ENCODE measurements at places on chromosomes 7 and 10.

DNA sequence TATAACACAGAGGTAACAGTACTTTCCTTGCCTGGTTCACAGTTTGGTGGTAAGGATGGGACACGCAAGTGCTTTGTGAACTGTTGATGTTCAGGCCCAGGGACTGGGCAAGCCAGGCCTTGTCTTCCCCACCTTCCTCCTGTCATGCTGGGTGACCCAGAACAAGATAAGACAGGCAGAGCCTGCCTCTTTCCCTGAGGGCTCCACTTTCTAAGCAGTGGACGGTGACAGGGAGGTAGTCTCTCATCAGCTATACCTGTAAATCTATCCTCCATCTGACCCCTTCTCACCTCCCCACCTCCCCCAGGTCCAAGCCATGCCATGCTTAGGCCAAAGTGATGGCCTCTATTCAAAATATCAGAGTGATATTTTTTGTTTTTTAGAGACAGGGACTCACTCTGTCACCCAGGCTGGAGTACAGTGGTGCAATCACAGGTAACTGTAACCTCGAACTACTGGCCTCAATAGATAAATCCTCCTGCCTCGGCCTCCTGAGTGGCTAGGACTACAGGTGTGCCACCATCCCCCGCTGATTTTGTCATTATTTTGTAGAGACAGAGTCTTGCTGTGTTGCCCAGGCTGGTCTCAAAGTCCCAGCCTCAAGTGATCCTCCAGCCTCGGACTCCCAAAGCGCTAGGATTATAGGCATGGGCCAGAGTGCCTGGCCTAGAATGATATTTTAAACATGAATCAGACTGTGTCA is 42.8 kb downstream of the PDLIM1 start:
- no peak for DNase-seq

- no peak for DNase-seq
Observed at GRCh38 chr7:117485118-117485620, 5.3 kb downstream of the CFTR start.

DNA sequence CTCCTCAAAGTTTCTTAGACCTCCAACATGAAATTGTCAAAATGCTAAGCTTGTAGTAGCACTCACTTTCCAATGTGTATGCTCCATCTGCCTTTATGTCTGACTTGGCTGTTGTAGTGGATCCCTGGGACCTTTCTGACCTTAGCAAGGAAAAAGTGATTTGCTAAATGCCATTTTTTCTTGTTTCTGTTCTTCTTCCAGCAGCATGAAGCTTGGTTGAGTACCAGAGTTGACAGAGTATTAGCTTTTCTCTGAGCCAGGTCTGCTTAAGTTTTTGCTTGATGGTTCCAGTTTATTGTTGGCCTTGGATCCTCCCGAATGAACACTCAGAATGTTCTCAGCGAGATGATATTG is 168.7 kb downstream of the SND1 start:
- no peak for DNase-seq

DNA sequence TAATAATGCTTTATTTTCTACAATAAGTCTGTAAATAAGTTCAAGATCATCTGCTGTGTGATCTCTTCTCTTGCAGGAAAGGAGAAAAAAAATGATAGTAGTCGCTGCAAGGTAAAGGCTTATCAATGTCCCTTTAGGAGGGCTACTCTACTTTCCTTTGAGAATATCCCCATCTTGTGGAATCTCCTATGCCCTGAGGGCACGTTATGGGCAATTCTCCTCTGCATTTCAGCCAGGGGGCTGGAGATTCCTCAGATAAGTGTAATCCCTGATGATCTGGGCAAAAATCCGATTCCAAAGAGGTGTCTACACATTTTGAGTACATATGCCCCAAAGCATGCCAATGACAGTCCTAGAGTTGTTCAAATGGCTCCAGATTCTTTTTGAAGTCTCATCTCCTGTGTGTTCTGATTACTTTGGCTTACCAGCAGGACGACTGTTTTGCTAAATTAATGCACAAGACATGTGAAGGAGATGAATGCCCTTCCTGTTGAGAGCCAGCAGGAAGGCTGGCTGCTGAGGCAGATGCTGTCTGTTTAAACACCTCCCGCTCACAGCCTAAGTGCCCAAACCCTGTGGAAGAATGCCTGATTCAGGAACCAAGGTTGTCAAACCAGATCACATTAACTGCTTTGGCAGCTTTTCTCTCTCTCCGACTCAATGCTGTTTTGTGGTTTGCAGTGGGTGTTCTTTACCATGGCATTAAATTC is 171.2 kb upstream of the COL1A2 start:
- DNase-seq = peak; percentile 34

DNA sequence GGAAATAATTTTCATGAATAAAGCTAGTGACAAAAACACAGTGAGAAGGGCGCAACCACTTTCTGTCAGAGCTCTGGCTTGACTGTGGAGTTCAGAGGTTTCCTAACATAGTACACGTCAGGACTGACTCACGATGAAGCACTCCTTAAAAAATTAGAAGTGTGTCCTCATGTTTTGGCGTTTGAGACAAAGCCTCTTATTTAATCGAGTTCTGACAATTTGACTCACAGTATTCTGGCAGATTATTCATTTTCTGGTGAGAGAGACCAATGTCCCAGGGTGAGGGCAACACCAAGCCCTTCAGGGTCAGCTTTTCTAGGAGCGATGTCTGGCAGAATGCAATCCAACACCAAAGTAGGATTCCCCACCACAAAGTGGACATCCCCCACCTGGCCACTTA is 108.7 kb downstream of the DIP2C start:
- no peak for DNase-seq

- DNase-seq = no peak
Observed at GRCh38 chr7:53035499-53036412, at the start of gene POM121L12. Gene POM121L12 (plus strand): TSS chr7:53035633. CDS start chr7:53035672, 39 bp downstream.

- no peak for DNase-seq
Observed at GRCh38 chr7:156614434-156615264, 25.9 kb upstream of the RNF32 start.

DNA sequence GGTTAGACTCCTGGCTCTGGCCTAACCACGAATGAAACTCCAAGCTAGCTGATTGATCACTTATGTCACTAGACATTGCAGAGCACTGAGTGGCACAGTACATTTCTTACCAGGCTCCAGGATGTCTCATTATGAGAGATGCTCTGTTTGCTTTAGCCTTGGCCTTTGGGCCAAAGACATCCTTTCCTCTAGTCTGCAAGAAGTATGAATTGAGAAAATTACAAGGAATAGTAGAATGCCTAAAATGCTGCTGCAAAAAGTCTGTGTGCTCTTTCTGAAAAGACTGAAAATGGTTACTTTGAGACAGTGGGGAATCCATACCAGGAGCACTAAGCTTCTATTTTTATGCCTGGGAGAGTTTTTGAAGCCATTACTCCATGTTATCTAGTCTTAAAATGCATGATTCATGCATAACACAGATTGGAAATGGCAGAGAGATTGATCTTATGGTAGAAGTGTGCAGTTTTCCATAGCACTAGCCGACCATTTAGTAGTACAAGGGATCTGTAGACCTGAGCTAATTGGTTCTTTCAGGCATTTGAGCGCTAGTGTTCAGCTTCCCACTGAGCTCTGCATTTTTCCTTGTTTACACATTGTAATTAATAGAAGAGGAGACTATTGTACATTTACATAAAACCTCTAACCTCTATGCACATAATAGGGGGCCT is 303.8 kb downstream of the PRKG1 start:
- no peak for DNase-seq

DNA sequence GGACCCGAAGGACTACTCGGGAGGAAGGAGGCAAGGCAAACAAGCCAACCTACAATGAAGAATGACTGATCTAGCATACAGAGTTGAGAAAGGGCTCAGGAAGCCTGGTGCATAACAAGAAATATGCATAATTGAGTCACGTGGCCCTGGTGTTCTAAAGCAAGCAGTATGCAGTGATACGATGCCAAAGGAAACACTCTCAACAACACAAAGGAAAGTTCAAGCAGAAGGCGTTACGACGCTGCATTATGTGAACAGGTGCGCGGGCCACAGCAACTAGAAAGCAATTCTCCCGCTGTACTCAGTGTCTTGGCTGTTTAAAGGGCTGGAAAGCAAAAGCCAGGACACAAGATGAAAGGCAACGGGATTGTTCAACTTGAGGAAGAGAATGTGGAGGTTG is 100.8 kb downstream of the PRTFDC1 start:
- DNase-seq = no peak

DNA sequence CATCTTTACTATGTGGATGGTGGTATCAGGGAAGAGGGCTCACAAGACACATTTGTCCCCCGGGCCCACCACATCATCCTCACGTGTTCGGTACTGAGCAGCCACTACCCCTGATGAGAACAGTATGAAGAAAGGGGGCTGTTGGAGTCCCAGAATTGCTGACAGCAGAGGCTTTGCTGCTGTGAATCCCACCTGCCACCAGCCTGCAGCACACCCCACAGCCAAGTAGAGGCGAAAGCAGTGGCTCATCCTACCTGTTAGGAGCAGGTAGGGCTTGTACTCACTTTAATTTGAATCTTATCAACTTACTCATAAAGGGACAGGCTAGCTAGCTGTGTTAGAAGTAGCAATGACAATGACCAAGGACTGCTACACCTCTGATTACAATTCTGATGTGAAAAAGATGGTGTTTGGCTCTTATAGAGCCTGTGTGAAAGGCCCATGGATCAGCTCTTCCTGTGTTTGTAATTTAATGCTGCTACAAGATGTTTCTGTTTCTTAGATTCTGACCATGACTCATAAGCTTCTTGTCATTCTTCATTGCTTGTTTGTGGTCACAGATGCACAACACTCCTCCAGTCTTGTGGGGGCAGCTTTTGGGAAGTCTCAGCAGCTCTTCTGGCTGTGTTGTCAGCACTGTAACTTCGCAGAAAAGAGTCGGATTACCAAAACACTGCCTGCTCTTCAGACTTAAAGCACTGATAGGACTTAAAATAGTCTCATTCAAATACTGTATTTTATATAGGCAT is 9.1 kb upstream of the CSGALNACT2 start:
- DNase-seq = no peak

GRCh38 chr7:112067632-112068540 is 138.3 kb downstream of the DOCK4 start:
- no peak for DNase-seq

DNA sequence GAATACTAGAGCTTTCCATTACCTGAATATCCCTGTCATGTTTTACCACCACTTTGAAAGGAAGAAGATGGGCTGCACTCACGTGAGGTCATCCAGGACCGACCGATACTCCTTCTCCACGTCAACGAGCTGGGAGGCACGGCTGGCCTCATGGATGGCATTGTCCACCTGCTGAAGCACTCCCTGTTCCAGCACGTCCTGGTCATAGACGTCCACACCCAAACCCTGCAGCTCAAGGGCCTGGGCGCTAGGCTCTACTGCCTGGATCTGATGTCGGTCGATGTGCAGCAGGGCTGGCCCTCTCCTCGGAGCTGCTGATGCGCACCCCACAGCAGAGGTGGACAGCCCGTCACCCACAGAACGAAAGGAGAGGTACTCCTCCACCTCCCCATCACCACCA is 6.5 kb downstream of the ERCC6 start:
- no peak for DNase-seq

- peak; percentile 24 for DNase-seq
Observed at GRCh38 chr7:102284891-102285539, 1.7 kb upstream of the SH2B2 start.

GRCh38 chr7:81256991-81257390 is 338.1 kb upstream of the SEMA3C start:
- DNase-seq = peak; percentile 9

DNA sequence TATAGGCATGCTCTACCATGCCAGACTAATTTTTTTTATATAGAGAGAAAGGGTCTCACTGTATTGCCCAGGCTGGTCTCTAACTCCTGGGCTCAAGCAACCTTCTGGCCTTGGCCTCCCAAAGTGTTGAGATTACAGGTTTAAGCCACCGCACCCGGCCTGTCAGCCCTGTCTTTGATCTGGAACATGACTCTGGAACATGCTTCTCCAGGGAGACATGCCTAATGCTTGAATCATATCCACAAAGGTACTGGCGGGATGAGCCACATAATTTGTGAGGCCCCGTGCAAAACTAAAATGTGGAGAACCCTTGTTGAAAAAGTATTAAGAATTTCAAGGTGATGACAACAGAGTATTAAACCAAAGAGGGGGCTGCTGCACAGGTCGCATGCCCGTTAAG is 282.8 kb downstream of the ARHGAP12 start:
- no peak for DNase-seq

GRCh38 chr7:150978126-150978789 is at the start of gene KCNH2:
Gene KCNH2 (minus strand): TSS chr7:150978321. CDS start chr7:150977913, 408 bp downstream.
- peak; percentile 83 for DNase-seq

DNA sequence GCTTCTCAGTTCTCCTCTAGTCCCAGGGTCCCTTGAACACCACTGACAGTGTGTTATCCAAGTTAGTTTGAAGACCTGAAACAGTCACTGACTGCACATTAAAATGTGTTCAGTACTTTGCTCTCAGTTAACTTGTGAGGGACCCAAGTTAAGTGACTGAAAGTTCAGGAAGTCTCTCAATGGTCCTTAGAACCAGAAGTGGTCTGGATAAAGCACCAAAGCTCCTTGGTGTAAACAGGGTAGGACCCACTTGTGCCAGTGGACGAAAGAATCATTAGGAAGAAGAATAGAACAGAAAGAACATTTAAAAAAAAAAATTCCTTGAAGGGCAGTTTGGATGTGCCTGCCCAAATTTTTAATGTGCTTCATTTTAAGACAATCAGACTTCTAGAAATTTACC is 45.1 kb downstream of the NOD1 start:
- no peak for DNase-seq

GRCh38 chr10:60942788-60943315 is 1.1 kb downstream of the RHOBTB1 start:
- no peak for DNase-seq

GRCh38 chr7:24745355-24745754 is 11.9 kb downstream of the GSDME start:
- no peak for DNase-seq
